Nucleus accumbens (tissue), 56 donors: ENCODE measurements at places on chromosomes 12 and 14.

DNA sequence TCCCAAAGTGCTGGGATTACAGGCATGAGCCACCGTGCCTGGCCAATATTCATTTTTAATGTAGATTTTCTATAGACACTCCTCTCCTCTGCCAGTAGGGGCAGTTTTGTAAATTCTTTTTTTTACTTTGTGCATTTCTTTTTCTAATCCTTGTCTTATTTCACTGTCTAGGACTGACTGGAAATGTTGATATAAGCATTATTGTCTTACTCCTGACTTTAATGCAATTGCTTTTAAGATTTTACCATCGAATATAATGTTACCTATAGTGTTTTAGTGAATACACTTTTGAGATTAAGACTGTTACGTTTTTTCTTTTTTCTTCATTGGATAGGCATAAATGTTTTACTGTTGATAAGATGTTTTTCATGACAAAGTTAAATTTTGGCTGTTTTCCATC lies 35.4 kb upstream of the EMP1 start:
- no peak for DNase-seq

GRCh38 chr12:65511134-65511834 lies 232.8 kb downstream of the MSRB3 start:
- no peak for DNase-seq

GRCh38 chr12:65996146-65996545 lies 134.4 kb downstream of the LLPH start:
- no peak for DNase-seq

DNA sequence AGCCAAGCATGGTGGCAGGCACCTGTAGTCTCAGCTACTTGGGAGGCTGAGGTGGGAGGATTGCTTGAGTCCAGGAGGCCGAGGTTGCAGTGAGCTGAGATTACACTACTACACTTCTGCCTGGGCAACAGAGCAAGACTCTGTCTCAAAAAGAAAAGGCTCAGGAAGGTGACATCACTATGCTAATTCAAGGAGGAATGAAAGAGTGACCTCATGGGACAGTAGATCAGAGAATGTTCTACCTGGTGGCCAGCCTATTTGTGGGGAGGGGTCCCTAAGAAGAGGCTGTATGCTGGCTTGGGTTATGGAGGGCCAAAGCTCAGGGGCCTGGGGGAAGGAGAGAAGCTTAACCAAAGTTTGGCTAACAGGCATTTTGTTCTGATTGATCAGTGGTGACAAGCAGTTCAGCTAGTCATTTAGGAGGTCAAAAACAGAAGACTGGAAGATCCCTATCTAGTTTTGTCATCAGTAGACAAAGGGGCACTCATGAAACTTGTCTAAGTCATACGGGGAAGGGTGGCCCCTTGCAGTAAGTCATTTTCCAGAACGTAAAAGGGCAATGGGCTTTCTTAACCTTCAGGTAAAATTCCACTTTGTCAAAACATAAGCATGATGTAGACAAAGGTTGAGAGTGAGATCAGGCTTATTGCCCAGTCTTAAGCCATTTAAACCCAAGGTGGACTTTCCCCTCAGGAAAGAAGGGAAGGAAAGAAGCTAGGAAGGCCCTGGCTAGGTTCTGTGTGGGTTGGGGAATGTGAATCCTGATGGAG lies 60.8 kb upstream of the EEA1 start:
- no peak for DNase-seq

GRCh38 chr14:102056694-102057442 lies 30.0 kb downstream of the HSP90AA1 start:
- DNase-seq, result no peak

- no peak for DNase-seq
These were observed 1929.9 kb upstream of the SEL1L start for GRCh38 chr14:83463500-83464098.

DNA sequence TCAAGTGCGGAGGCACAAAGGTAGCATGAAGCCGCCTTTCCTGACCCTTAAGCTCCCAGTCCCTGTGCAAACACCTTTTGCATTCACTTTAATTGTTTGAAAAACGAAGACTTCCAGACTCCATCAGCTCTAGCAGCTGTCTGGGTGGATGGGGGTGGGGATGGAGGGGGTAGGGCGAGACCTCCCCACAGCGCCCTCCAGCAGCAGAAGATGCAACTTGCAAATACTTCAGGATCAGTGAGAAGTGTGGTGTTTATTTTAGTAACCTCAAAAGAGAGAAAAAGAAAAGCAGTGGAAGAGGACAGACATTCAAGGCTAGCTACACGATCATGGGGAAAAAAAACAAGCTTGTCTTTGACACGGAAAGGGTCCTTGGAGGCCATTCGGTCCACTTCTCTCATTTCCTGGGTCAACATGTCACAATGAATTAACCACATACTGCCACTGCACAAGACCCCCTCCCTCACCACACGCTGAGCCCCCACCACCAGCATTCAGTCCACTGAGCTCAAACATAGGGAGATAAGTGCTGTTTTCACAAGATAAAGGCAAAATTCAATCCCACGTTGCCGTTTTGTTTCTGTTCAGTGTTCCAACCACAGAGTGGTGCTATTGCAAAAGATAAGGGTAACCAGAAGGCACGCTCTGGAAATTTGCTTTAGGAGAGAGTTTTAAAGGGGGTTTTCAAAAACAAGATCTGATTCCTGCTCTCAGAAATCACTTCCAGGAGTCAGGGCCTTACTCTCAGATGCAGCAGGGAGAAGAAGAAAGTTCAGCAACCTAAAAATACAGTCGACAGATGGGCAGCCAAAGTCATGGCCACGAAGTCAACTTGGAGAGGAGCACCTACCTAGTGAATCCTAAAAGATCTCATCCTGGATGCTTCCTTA lies 3.3 kb upstream of the NTF3 start:
- DNase-seq, result no peak

GRCh38 chr12:16482726-16483125 lies 123.2 kb downstream of the LMO3 start:
- no peak for DNase-seq

DNA sequence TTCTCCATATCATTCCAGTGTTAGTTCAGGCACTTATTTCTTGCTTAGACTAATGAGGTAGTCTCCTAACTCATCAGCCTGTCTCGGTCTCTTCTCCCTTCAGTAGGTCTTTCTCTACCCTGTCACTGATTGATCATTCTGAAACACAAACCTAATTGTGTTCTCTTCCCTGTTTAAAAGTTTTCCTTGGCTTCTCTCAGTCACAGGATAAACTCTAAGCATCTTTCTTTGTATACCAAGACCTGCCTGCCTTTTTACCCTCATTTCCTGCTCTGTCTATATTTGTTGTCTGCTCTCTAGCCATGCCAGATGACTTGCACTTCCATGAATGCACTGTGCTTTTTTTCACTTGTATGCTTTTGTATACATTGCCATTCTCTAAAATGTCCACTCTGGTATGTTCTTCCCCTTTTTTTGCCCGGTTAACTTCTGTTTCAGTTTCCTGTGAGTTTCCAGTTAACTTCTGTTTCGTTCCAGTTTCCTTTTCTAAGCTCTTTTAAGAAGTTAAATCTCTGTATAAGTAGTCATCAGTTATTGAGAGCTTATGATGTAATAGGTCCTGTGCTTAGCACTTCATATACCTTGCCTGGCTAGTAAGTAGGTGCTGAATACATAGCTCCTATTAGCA lies 12.8 kb downstream of the DIP2B start:
- no peak for DNase-seq

GRCh38 chr12:23217667-23218066 lies 592.7 kb downstream of the ETNK1 start:
- DNase-seq, result no peak

DNA sequence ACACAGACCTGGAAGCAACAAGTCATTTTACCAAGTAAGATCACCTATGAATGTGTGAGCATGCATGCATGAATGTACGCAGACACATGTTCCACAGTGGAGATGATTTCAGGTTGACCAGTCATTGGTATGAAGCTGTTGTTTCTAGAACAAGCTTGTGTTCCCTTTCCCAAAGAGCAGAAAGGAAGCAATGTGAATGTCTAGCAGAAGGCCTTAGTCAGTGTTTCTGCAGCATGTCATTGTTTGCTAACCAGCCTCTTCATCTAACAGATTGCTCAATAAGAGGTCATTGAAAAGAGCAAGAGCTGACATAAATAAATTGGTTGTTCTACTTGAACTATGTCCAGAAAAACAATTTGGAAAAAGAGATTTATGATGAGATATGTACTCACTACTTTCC lies 191.4 kb downstream of the PLCZ1 start:
- DNase-seq, result no peak

DNA sequence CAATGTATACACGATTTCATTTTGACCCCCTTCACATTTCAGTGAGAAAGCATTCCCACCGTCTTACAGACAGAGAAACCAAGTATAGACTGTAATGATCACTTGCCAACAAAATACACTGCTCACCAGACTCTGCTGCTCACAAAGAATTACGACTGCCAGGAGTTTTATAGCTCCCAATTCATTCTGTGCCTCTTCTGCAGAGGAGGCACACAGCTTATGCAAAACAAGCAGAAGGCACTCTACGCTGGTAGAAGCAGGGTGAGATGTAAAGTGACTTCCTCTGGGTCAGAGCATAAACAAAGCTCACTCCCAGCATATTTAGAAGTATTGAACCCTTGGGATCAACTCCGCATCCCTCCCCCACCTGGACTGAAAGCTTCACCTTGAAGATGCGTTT lies 14.6 kb downstream of the SPTB start:
- no peak for DNase-seq

GRCh38 chr14:103516426-103517173 lies 6.0 kb downstream of the CKB start:
- DNase-seq, result no peak

GRCh38 chr12:2165021-2165420 lies 112.2 kb downstream of the CACNA1C start:
- no peak for DNase-seq

DNA sequence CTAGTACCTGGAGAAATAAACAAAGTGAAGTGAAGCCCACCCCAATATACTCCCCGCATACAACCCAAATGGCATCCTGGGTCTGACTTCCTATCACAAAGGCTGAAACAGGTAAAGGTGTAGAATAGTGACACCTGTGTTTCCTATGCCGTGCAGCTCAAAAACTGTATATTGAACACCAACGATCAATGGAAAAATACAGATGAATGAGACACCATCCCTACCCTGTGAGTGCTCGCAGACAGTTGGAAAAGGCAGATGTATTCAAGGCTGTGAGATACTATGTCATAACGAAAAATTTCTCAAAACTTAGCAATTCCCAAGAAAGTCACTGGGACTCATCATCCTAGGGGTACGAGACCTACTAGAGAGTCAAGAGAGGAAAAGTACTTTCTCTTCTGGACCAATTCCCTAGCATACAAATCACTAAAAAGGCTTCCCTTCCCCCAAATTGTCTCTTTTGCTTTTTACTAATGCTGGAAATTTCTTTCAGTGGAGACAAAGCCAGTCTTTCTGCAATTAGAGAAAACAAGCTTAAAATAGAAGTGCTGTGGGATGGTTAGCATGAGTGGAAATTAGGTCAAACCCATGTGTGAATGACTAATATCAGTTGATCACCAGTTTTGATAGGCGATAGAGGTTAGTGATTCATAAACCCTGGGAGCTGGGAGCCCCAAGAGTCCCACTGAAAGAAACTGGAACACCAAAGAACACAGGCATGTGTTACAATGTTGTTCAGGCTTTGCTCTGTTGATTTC lies 249.7 kb downstream of the SPTSSA start:
- no peak for DNase-seq

DNA sequence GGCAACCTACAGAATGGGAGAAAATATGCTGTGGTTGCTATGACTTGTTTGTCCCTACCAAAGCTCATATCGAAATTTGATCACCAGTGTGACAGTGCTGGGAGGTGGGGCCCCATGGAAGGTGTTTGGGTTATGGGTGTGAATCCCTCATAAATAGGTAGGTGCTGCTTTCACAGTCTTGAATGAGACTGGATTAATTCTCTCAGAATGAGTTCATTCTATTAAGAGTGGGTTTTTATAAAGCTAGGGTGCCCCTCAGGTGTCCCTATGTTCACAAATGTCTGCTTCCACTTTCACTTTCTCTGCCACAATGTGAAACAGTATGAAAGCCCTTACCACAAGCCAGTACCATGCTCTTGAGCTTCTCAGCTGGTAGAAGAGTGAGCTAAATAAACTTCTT lies 133.5 kb downstream of the CPNE8 start:
- DNase-seq, result no peak

DNA sequence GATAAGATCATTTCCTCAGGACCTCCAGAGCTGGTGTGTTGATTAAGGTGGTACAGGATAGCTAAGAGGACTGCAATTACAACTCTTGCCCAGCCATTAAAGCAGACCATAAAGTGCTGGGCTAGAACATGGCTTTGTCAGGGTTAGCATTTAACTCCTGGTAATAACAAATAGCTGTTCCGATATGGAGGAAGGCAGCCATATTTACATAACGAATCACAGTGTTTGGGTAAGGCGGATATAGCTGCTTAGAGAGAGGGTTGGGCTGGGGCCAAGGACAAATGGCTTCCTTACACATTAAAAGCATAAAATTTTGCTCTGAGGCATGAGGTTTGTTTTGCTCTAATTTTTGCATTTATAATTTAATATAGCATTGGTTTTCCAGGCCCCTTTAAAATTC lies 297.7 kb upstream of the DDHD1 start:
- no peak for DNase-seq

DNA sequence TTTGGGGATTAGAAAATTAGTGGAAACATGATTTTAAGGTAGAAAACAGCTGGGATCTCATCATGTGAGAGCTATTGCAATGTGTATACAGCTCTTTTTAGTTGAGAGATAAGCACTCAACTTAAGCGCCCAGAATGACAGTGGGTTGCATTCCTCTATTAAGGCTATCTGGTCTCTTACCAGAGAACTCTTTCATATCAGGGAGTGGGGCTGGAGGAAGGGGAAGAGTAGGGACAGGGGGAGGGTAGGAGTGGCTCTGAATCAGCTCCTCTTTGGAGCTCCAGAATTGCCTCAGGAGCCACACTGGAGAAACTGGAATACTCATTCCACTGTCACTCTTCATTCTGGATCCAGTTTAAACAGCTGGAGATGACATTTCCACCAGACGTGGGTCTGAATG lies 9.2 kb upstream of the PLEKHG3 start:
- DNase-seq, result no peak

- peak; percentile 31 for DNase-seq
These were observed 36.2 kb downstream of the TMEM120B start for GRCh38 chr12:121748571-121749265.

DNA sequence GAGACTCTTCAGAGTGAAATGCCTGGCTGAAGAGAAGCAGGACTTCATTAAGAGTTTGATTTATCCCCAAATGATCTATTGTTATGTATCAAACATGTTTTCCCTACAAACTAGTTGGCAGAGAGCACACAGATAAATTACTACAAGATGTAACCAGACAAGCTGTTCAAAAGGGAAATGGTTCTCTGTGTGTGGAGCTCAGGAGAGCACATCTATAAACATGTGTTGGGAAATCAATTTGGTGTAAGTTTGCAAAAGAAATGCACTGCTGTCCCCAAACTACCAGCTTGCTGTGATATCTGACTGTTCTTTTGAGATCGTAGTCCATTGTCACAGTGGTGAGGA lies 159.2 kb downstream of the PAH start:
- no peak for DNase-seq

DNA sequence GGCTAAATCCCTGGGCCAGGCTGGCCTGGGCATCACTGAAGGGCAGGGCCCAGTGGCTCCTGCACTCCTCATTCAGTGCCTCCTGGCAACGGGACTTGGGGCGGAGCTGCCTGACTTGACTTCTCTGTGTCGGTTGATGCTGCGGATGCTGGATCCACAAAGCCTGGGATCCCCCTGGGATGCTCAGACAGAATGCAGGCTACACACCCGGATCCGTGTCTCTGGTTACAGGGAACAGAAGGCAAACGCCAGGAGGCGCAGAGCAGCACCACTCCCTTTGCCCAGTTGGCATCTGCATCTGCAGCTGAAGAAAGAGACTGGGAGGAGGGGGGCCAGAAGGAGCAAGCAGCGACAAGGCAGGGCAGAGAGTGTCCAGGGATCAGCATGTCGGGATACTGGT lies 154.5 kb upstream of the FKBP4 start:
- DNase-seq, result no peak
